Dermis microvascular lymphatic vessel endothelial cell (primary cell): ENCODE measurements at places on chromosomes 2 and 18. TPM values are rescaled to one million over a fixed set of nuclear protein-coding genes. Genes with fewer than 3 reads are reported as not detected.

Gene EPC2
- total RNA-seq, result 13.6 and 19.7 TPM in 2 replicates

Gene PTPRN
- not detected in 2 replicates for total RNA-seq

Gene RTP5
- not detected in 2 replicates for total RNA-seq

DNA sequence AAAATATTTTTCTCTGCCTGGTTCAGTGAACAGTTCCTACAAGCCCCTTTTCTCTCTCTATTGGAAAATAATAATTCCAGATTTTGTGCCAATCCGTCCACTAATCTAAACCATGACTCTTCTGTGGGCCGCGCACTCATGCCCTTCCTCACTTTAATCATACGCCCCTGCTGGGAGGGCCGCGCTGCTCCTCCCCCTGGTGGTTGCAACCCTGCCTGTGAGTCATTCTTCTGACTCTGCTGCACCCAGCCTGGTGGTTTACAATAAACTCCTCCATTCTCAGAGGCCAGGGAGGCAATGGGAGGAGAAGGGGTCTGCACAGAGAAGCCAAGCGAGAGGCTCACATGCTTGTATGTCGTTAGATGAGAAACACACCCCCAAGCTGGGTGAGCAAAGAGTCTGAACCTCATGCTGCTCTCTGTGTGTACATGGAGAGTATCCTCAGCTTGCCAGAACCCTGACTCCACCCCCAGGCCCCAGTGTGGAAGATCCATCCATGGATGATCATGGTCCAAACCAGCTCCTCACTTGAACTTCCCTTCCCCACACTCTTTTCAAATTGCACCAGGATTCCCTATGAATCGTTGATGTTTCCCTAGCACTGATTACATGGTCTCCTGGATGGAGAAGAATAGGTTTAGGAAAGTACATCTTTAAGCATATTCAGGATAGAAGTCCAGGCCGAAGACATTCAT is 228.9 kb downstream of the ANKRD30B start:
- no peak for DNase-seq

DNA sequence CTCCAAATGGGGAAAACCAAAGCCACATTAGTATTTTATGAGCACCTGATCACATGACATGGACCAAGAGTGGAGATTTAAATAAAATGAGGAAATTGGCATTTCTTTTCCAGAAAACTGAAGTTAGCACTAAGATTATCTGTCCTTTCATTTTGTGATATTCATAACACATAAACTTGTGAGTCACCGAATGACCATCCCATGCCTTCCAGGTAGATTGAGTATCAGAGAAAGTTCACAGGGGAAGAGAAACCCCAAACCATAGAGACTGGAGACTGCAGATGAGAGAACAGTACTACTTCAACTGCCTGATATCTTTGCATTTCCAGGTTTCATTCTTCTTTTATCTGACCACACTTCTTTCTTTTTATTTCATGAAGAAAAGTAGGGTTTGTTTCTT is 176.3 kb upstream of the LRP1B start:
- DNase-seq, result no peak

DNA sequence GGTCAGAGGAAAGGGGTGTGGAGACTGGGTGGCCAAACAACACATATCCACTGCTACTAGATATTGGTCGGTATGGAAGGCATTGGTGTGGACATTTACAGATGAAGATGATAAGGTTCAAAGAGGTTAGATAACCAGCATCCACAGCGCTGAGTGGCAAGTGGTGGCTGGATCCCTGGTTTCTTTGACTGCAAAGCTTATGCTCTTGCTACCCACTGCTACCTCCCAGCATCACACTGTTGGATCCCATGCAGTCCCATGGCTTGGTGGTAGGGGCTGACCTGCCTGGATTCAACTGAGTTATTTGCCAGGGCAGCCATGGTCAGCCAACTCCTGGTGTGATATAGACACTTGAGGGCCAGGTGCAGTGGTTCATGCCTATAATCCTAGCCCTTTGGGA is 53.6 kb downstream of the DDX1 start:
- no peak for DNase-seq

- DNase-seq, result no peak
Measured at GRCh38 chr18:48799724-48800315, 150.9 kb downstream of the SMAD7 start.

GRCh38 chr18:50454387-50454988 is 79.6 kb downstream of the SKA1 start:
- DNase-seq, result no peak
